ENCODE measurements at places on chromosomes 2 and 18. TPM values are rescaled to one million over a fixed set of nuclear protein-coding genes. Genes with fewer than 3 reads are reported as not detected.

- no peak for DNase-seq
Observed at GRCh38 chr2:2960441-2961133, 417.0 kb downstream of the EIPR1 start.

DNA sequence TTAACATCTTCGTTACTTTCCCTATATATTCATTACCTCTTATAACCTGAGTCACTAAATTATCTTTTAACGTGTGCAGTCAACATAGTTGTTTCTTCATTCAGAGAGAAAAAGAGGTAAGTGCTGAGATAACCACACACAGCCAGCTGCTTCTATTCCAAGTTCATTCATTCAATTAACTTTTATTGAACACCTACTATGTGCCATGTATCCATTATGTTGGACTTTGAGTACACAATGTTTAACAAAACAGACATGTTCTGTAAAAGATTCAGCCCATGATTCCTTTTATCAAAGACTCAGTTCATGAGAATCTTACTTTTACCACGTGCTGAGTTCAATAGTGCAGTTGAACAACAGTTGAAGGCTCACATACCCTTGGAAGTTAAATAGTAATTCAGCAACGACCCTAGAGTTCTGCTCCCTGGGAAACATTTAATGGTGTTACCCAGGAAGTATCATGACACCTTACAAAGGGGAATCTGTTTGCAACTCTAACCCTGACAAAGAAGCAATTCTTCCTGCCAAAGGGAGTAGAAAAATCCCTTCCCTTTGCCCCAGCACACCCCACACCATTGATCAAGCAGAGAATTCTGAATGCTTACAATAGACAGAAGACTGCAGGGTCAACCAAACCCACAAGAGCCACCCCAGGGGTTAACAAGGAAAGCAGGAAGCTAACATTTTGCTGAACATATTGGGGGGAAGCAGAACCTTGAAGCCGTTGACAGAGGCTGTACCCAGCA, 595.8 kb downstream of the STK39 start:
- DNase-seq, result no peak

DNA sequence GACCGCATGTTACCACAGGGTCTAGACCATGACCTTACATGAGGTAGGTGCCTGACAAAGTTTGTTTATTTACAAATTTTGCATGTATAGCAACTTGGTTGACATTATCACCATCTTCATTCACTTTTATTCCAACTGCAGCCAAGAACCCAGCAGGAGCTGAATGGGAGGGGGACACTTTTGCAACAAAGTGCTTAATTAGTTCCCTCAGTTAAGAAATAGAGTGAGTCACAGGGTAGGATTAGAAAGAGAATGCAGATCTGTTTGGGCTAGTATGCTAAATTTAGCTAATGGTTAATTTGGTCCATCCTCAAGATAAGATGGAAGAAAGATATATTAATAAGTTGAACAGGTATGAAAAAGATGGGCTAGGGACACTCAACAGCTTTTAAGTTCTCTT, 678.9 kb downstream of the ARHGAP15 start:
- no peak for DNase-seq

GRCh38 chr2:45412754-45413379, 198.2 kb downstream of the SRBD1 start:
- DNase-seq, result no peak

DNA sequence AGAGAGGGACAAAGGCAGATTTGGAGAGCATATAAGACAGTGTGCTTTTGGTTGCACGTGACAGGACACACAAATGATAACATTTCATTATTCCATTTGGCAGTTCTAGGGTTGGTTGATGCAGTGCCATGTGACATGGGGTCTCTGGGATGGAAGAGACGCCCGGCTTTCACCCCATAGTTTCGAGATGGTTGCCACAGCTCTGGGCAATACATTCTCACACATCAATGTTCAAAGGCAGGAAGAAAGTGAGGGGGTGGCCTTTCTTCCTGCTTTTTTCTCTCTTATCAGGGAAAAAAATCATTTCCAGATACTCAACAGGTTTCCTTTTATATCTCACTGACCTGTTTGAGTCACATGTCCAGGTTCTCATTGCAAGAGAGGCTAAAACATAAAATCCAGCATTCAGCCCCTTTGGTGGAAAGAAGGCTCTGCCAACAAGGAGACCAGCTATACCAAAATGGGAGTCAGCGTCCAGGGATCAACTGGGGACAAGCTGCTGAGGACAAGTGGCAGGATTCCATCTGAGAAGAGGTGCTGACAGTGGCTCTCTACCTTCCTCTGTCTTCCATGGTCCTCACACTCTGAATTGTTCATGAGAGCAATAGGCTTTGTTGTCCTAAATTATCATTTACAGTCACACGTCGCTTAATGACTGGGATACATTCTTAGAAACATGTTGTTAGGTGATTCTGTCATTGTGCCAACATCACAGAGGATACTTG, 29.1 kb upstream of the ANKRD44 start:
- DNase-seq, result no peak

GRCh38 chr2:227404585-227405271, 17.0 kb upstream of the SCYGR1 start:
- DNase-seq, result peak; percentile 26

DNA sequence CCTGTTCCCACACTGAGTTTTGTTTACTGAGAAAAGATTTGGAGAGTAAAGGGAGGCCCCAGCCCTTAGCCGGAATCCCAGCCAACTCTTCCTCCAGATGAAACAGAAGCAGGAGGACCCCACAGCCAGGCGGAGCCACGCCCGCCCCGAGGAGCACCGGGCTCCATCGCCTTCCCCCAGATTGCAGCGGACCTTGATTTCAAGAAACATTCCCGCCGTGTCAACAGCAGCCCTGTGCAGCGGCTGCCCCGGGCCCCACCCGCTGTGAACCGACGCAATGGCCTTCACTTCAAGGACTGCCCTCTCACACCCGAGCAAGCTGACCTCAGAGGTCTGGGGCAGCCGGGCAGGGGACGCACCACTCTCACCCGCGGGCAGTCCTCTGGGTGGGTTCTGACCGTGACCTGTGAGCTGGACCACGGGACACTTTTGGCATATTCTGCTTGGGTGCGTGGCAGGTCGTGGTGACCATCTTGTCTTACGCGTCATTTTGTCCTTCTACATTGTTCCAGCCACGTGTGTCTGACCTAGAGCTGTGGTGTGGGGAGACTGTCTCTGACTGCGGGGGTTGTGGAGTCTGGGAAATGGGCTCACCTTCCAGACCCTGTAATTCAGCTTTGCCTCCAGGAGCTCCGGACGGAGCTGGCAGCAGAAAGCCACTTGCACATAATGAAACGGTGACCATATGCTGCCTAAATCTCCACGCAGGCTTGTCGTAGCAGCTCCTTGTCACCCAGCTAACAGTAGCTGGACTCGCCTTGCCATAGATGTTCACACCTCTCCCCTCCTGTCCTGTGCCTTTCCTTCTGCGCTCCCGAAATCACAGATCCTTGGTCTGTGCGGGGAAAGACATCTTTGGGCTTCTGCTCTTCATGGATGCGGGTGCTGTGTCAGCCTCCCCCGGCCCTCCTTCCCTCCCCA, 32.0 kb upstream of the INHBB start:
- no peak for DNase-seq

DNA sequence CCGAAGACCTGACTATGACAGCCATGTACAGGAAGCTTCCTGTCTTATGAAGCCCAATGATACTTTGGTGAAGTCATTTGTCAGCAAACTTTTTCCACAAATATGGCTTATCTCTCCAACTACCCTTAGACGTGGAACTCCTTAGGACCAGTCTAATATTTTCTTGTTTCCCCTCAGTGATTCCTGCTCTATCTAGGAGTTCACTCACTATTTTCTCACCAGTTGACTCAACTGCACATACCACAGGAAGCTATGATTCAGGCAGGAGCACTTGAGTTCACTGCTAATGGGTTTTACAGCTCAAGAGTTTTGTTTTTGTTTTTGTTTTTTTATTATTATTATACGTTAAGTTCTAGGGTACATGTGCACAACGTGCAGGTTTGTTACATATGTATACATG, 109.3 kb downstream of the ANTXR1 start:
- no peak for DNase-seq

GRCh38 chr2:97354576-97354975, 235.1 kb downstream of the ANKRD36B start:
- DNase-seq, result no peak

DNA sequence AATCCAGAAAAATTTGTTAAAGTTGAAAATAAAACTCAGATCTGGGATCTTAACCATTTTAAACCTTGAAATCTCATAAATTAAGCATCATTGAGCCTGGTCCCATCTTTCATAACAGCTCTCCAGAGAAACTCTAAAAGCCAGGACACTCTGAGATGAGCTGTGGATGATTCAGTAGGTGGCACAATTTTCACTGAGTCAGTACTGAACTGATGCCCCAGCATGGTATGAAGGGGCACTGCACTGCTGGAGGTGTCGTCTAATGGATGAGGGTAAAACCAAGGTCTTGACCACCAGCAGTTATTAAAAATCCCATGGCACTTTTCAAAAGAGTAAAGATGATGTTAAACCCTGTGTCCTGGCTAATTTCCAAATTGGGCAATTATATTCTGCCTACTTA, 170.6 kb downstream of the FIGN start:
- no peak for DNase-seq

DNA sequence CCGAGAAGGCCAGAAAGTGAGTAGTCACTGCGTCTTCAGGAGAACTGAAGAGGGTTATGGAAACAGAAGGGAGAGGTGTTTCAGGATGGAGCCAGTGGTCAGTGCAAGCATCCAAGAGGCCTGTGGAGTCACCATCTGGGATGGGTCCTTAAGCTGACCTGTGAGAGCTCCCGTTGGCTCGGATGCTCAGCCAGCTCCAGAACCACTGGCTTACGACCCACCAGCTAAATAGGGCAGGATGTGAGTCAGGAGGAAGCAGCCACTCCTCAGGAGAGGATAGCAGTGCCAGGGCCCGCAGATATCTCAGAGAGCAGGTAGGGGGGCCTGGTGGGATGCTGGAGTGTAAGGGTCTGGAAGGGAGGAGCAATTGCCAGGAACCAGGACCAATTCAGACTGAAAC, 63.1 kb upstream of the B3GNT7 start:
- no peak for DNase-seq

DNA sequence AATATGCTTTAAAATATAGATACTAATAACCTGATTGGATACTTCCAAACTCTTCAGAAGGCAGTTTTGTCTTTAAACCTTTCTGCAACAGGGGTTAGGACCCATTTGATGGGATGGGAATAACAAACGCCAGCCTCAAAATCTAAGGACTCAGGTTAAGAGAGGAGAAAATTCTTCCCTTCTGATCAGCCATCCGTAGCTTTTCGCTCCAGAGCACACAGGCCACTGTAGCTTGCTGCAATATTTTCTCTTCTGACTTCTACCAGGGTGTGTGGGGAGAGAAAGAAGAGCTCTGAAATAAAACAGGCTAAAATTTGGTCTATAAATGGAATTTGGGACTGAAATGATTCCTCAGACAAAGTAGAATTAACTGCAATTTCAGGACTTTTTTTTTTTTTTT, 95.1 kb downstream of the ALPK2 start:
- no peak for DNase-seq

- no peak for DNase-seq
Observed at GRCh38 chr2:113795405-113795920, 39.0 kb upstream of the SLC35F5 start.

- peak; percentile 29 for DNase-seq
Observed at GRCh38 chr2:143759455-143759854, 630.2 kb downstream of the ARHGAP15 start.

DNA sequence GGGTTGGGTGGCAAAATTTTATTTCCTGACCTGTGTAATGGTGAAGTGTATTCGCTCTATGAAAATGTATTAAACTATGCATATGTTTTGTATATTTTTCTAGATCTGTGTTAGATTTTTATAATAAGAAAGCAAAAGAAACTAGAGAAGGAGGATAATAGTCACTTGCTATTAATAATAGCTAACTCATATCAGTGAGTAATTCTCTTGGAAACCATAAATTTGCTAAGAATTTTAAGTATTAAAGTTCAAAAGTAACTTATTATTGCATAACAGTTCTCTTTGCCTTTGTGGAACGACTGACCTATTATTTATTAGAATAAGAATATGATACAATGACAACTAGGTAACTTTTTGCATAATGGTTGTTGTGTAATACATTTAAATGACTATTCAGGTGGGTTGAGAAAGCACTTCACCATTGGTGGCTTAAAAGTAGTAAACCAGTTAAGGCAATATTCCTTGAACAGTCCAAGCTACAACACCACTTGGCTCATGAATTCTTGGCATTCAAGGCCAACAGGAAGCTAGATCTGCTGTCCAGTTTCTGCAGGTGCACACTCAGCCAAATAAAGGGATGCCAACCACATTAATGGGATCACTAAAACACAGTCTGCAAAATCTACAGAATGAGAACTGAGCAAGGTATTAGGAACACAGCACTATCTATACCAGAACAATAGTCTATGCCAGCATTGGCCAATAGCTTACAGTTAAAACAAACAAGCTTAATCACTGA, 921.3 kb downstream of the CPS1 start:
- no peak for DNase-seq

GRCh38 chr2:222440673-222441422, 16.5 kb downstream of the SGPP2 start:
- peak; percentile 28 for DNase-seq

DNA sequence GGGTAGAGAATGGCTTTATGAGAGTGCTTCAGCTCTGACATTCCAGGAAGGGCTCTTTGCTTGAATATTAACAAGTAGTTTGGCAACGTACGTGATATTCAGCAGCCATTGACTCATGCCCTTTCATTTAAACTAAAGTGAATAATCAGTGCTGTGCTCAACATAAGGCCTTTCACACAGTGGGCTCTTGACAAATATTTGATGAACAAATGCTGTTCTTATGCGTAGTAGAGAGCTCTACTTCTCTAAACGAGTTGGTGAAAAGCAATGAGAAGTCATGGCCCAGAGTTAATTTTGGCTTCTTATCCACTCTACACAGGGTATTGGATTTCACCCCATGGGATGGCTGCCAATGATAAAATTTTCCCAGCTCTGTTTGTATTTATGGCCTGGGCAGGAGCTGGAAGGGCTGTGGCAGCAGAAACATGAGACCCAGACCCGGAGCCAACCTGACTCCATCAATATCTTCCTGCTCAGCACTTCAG, 338.9 kb downstream of the CCDC85A start:
- DNase-seq, result no peak

- DNase-seq, result no peak
Observed at GRCh38 chr2:423479-423878, 135.6 kb upstream of the ALKAL2 start.

- no peak for DNase-seq
Observed at GRCh38 chr2:127743477-127744026, 42.3 kb downstream of the SFT2D3 start.

GRCh38 chr18:50240080-50240563, 26.2 kb downstream of the CFAP53 start:
- DNase-seq, result no peak

TRIB2 gene
- polyA plus RNA-seq, result 7.3 TPM

REG3G gene
- 5.1 TPM for polyA plus RNA-seq

MARCHF4 gene
- 0.95 TPM for polyA plus RNA-seq

GLI2 gene
- 1.2 TPM for polyA plus RNA-seq

LOXL3 gene
- polyA plus RNA-seq, result 0.27 TPM

TTN gene
- 1.5 TPM for polyA plus RNA-seq

GRB14 gene
- 0.45 TPM for polyA plus RNA-seq

GTF3C2 gene
- 39.8 TPM for polyA plus RNA-seq
